ENCODE measurements at places on chromosomes 5 and 9. TPM values are rescaled to one million over a fixed set of nuclear protein-coding genes. Genes with fewer than 3 reads are reported as not detected.

DNA sequence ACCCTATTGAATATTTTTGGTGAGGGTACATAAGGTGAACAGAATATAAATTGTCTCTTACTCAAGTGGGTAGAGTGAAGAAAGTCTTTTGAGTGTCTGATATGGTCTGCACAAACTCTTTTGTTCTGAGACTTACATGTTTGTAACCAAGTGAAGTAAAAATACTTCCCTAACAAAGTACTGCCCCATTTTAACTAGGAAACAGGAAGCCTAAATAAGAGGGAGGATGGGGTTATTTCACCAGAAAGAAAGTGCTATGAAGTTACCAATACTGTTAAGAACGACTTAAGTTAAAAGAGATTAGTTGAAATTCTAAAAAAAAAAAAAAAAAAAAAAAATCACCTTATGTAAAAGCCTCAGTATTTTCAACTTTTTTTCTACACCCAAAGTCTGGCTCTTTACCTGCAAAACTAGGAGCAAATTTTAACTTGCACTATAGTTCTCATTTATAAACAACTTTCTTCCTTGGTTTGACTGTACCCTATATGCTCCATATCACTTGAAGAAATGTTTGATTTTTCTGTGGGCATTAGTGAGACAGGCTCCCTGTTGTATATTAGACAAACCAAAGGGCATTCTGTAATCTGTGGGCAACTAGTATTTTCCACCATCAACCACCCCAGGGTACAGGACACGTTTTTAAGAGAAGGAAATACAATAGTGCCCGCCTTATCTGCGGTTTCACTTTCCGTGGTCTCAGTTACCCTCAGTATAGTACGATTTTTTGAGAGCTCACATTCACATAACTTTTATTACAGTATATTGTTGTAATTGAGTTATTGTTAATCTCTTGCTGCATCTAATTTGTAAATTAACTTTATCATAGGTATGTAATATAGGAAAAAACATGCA is 127.7 kb downstream of the NR3C1 start:
- H3K4me1 ChIP-seq, result no peaks in the 10 kb centered on the region
- H3K36me3 ChIP-seq, result no peaks in the 10 kb centered on the region
- H3K27ac ChIP-seq, result no peak overlapping the region

Gene KIF4B
- total RNA-seq, result not detected

GRCh38 chr5:60843386-60843935 is 608 bp downstream of the ELOVL7 start:
- H3K4me3 ChIP-seq, result peak overlapping the region; percentile 79
- DNase-seq, result peak; percentile 1
- H3K36me3 ChIP-seq, result no peaks in the 10 kb centered on the region
- peaks cover 13% of the 10 kb centered on the region for H3K4me1 ChIP-seq
- no peak overlapping the region for H3K27ac ChIP-seq

Gene CBY3
- not detected for total RNA-seq

GRCh38 chr9:35035851-35036701 is 36.3 kb downstream of the VCP start:
- DNase-seq, result no peak
- H3K4me3 ChIP-seq, result no peak overlapping the region
- peaks cover 11% of the 10 kb centered on the region for H3K36me3 ChIP-seq
- H3K27me3 ChIP-seq, result no peaks in the 10 kb centered on the region

Gene SLC26A2
- 14.3 TPM for total RNA-seq

Gene WDR38
- total RNA-seq, result not detected

Gene IL13
- not detected for total RNA-seq

DNA sequence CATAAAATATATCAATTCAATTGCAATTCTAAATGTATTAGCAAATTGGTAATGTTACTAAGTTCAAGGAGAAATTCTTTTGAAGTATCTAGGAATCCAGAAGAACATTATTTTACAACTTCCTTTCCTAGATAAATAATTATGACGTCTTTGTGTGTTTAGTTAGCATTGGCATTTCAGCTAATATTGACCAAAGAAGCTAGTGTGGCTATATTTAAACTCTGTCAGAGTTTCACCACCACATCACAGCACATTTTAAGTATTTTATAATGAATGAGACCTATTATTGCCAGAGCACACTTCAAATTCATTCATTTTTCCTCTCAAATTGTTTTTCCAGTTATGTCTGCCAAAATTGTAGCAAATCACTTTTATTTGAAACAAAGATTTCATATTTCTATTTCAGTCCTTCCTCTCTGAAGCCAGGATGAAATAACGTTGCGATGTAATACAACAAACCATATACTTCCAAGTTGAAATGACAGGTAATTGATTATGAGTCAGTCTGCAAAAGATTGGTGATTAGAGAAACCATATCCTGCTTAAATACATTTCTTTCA is 18.9 kb downstream of the PLK2 start:
- H3K4me3 ChIP-seq, result no peak overlapping the region
- H3K36me3 ChIP-seq, result no peaks in the 10 kb centered on the region
- peaks cover 6% of the 10 kb centered on the region for H3K4me1 ChIP-seq
- no peak overlapping the region for H3K27ac ChIP-seq

DNA sequence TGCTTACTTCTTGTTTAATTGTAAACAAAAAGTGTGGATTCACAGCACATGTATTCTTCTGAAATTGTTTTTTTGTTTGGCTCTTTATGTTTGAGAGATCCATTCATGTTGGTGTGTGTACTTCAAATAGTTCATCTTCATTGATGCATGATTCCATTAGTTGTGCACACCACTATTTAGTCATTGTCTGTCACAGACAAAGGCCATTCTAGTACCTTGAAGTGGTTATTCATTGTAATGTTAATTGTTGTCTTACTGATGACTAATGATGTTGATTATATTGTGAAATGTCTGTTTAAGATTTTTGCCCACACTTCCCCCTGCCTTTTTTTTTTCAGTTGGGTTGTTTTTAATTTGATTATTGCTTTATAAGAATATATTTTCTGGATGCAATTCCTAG is 391.3 kb downstream of the DIRAS2 start:
- no peaks in the 10 kb centered on the region for H3K4me1 ChIP-seq
- no peaks in the 10 kb centered on the region for H3K36me3 ChIP-seq
- no peak for DNase-seq
- no peaks in the 10 kb centered on the region for H3K27me3 ChIP-seq

GRCh38 chr5:72353046-72353445 is 32.9 kb downstream of the PTCD2 start:
- no peak for DNase-seq
- H3K27me3 ChIP-seq, result no peaks in the 10 kb centered on the region
- H3K4me1 ChIP-seq, result peaks cover 6% of the 10 kb centered on the region

Gene PPP3R2
- total RNA-seq, result not detected
